ENCODE measurements at places on chromosomes 6 and 20.

GRCh38 chr6:10633216-10633615 lies 61.2 kb downstream of the C6orf52 start:
- no peak for DNase-seq

DNA sequence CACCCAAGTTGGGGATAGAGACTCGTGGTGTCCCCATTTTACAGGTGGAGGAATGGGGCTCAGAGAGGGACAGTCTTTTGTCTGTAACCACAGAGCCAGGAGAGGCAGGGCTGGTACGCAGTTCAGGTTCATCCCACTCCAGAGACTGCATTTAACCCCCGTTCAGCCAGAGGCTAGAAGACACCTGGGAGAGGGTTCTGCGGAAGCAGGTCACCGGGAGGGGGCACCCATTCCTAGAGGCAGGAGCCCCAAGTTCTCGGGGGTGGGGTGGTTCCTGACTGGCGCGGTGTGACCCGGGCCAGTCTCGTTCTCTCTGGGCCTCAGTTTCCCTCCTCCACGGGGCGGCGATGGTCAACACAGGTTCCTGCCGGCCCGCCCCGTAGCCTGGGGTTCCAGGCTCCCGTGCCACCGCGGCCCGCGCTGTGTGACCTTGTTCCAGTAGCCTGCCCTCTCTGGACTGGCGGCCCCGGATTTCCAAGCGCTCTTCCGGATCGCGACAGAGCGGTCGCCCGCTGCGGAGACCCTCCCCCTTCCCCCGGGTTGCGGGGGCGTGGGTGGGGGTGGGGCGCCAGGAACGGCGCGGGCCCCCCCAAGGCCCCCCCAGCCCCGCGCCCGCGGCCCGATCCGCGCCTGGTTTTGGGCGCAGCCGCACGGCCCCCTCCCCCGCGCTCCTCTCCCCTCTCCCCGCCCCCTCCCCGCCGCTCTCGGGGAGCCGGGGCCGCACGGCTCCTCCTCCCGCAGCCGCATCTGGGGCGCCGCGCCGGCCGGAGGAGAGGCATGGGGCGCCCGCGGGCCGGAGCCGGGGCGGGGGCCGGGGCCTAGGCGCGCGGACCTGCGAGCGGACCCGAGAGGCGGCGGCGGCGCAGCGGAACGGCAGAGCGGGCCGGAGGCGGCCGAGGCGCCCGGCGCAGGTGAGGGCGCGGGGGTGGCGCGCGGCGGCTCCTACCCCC lies at the start of gene DLGAP4:
Gene DLGAP4, plus strand, starts transcription at position 738 of the 950 bp plus-strand sequence. CDS start 125,379 bp downstream, outside the sequence.
- no peak for DNase-seq

GRCh38 chr20:6583134-6583738 lies 184.2 kb upstream of the BMP2 start:
- DNase-seq: no peak

GRCh38 chr6:165782134-165782533 lies 119.1 kb upstream of the PDE10A start:
- DNase-seq: no peak

DNA sequence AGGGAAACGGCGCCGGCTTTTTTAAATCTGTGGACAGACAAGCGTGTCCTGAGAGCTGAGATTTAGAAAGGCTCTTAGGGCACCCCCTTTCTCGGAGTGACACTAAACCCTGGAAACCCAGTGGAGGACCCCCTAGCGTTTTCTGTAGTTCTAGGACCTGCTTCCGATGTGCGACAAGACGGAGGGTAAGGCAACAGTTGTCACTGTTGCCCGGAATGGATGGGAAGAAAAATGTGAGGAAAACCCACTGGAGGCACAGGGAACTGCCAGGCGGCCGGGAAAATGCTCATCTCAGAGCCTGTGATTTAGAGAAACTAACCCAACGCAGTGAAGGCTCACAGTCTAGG lies 551 bp upstream of the ATP5F1E start:
- DNase-seq: no peak

GRCh38 chr6:90241229-90241880 lies 55.3 kb downstream of the BACH2 start:
- no peak for DNase-seq

DNA sequence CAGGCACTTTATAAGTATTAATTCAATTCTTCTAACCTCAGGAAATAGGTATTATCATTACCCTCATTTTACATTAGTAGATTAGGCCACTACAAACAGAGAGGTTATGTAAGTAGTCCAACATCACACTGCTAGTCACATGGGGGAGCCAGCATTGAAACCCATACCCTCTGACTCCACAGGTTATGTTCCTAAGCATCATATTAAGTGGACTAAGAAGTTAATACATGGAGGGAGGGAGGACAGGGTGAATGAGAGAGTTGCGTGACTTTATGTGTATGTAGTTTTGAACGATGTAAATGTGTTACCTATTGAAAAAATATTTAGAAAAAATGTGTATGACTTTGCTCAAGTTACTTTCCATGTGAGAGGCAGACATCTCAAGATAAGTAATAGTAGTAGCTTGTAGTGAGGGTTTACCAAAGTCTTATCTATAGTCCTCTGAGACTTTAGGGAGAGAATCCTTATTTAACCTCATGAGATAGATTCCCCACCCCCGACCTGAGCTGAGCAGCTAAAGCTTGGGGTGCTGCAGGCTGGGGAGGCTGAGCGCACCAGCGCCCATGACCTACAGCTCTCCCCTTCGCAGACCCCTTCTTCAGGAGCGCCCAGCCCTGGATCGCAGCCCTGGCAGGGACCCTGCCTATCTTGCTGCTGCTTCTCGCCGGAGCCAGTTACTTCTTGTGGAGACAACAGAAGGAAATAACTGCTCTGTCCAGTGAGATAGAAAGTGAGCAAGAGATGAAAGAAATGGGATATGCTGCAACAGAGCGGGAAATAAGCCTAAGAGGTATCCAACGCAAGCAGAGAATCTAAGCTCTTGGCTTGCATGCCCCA lies 7.5 kb downstream of the BTN3A2 start:
- DNase-seq: no peak

All from stimulated activated CD4-positive, alpha-beta T cell treated with anti-CD3 and anti-CD28 coated beads, Interleukin-2, amount 100 ng/mL, for 24 hours (primary cell).